Mesothelial cell of epicardium (in vitro differentiated cells): ENCODE measurements at places on chromosomes 2 and 18.

GRCh38 chr2:133248264-133248663 lies 320.0 kb downstream of the NCKAP5 start:
- no peak for DNase-seq

- no peak for DNase-seq
These were observed 14.0 kb downstream of the STRADB start for GRCh38 chr2:201465524-201465971.

DNA sequence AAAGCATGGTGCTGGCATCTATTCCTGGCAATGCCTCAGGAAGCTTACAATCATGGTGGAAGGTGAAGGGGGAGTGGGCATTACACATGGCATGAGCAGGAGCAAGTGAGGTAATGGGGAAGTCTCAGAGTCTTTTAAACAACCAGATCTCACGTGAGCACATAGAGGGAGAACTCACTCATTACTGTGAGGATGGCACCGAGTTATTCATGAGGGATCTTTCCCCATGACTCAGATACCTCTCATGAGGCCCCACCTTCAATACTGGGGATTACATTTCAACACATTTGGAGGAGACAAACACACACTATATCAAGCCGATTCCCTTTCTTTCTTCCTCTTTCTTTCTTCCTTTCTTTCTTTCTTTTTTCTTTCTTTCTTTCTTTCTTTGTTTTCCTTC lies 47.9 kb upstream of the FANCL start:
- DNase-seq, result no peak

GRCh38 chr2:105812180-105813044 lies 67.7 kb downstream of the NCK2 start:
- no peak for DNase-seq

GRCh38 chr2:204664708-204665121 lies 119.4 kb downstream of the PARD3B start:
- DNase-seq, result no peak

DNA sequence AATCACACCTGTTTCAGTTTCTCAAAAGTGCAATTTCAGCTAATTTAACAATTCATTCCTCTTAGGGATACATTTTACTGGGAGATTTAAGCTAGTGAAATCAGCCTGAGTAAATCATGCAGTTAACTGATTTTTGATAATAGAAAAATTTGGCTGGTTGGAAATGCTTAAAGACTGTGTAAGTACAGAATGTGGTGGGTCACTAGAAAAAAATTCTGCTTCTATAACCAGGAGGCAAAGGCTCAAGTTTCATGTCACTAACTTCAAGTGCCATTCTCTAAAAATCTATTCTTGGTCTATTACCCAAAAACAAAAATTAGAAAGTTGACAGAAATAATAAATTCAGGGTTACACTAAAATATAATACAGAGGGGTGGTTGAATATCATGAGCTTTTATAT lies 271.3 kb downstream of the CCDC178 start:
- DNase-seq, result no peak

- DNase-seq, result no peak
These were observed 128.3 kb downstream of the ATP9B start for GRCh38 chr18:79197531-79197930.

DNA sequence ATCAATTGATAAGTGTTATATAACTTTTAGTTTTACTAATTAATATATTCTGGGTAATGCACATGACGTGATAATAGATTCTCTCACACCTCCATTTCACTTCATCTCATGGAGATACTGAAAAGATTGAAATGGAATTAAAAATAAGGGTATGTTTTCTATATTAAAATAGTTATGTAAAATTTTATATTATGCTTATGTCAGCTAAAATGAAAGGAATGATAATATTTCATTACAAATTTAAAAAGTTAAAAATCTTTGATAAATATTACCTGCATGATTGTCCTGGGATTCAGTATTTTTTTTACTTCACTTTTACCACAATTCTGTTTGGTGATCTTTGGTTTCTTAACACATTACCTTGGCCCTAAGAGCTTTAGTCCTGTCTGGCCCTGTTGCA lies 823.8 kb upstream of the NRXN1 start:
- DNase-seq, result no peak

- DNase-seq, result no peak
These were observed 899.9 kb downstream of the TRIB2 start for GRCh38 chr2:13616616-13617015.

GRCh38 chr18:22337306-22337705 lies 80.4 kb downstream of the CTAGE1 start:
- no peak for DNase-seq

- no peak for DNase-seq
These were observed 21.2 kb upstream of the CHRNA1 start for GRCh38 chr2:174785481-174785880.

DNA sequence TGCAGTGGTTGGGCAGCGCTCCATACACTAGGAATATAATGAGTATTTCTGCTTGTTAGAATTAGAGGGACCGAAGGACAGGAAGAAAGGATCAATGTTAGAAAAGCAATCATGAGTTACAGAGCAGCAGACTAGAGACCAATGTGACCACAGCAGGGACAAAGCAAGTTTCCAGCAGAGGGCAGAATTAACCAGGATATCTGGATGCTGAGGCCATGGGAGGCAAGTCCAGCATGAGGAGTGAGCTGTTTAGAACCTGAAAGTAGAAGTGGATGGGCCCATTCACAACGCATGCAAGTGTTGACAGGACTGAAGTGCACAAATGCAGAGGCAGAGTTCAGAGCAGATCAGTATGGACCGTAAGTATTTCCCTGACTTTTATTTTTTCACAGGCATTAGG lies 910.4 kb upstream of the GYPC start:
- DNase-seq, result no peak
